ENCODE measurements at places on chromosomes 4 and X.

GRCh38 chr4:118287711-118288451 lies 64.9 kb downstream of the PRSS12 start:
- no peak for DNase-seq

- DNase-seq, result no peak
Observed at GRCh38 chrX:758917-759316, 128.3 kb downstream of the SHOX start.

DNA sequence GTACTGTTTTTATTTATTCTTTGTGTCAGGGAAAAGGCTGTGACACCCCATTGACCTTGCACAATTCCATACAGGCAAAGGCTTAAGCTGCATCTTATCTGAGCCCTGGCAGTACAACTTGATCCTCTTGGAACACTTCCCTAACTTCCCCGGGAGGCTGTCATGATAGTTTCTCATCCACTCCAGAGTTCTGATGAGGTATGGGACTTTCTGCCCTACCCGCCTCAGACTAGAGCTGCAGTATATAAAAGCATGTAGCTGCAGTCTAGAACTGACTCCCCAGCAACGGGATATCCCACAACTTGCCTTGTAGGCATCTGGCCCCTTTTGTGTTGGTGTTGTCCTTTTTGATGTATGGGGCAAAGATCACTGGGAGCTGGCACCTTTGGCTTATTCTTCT lies 72.7 kb downstream of the FNIP2 start:
- no peak for DNase-seq

DNA sequence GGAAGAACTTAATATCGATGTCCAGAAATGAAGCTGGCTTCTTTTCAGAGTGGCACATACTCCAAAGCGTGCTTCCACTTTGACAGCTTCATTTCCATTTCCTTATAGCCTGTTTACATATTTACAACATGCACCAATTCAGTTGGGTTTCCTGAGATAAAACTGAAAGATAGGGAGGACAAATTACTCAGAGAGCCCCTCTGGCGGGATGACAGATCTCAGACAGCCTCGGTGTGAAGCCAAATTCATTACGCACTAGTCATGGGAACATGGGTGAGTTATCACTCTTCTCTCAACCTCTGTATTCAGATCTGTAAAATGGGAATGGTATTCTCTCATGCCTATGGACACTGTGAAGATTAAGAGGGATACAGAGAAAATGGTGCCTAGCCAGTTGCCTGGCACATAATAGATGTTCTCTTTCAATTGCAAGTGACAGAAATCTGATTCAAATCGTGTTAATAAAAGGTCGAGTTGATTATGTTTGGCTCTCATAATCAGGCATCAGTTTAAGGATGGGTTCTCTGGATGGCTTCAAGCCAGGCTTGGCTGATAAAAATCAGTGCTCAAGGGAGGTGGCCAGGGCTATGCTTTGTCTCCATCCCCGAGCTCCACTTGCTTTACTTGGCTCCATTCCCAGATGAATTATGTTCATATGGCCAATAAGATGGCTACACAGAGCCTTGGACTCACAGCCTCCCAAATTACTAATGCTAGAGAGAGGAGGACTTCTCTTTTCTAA lies 132.2 kb upstream of the C1QTNF7 start:
- DNase-seq, result no peak

DNA sequence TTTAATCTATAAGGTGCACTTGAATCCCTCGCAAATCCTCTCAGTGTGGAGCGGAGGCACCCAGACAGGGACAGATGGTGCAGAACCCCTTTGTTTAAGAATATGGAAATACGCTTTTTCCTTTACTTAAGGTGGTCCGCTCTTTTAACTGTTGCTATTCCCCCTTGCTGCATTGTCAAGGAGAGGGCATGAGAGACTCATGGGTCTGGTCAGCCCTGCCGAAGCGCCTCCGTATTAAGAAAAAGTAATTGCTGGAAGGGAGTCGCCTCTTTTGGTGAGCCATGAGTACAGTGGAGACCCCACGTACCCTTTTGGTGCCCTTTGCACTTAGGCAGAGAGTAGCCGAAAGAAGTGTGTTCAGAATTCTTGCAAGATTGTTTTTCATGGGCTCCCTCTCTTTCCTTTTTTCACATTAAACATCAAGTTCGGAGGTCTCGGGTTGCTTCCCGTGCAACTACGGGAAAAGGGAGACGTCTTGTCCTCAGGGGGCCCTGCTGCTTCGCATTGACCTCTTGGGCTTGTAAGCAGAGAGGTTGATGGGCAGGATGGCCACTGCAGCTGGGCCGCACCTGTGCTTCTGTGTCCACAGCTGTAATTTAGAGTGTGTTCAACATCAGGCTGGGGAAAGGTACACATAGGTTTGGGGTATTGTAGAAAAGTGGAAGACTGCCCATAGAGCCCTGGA lies 109.6 kb downstream of the SPRY1 start:
- DNase-seq, result no peak

- DNase-seq, result no peak
Observed at GRCh38 chrX:1656379-1656778, 41.5 kb downstream of the ASMT start.

GRCh38 chrX:37959212-37960021 lies 46.9 kb upstream of the SYTL5 start:
- no peak for DNase-seq

DNA sequence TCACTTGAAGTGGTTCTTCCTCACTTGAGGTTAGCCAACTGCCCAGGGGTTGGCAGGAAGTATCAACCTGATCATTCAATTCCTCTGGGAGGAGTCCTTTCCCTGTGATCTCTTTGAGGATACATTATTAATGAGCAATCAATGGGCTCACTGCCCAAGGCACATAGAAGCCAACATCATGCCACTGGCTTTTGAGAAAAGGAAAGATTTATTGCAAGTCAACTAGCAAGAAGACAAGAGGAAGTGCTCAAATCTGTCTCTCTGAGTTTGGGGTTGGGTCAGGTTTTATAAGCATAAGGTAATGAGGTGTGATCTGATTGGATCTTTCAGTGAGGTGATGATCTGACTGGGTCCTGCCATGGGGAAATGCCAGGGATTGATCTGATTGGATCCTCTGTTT lies 39.6 kb downstream of the FGFBP1 start:
- DNase-seq, result no peak

GRCh38 chrX:107677909-107678308 lies 49.6 kb downstream of the PRPS1 start:
- DNase-seq, result no peak

- DNase-seq, result no peak
Observed at GRCh38 chr4:152972821-152973628, 36.9 kb downstream of the FHDC1 start.
